Panc1 (cell line): ENCODE measurements at places on chromosomes 1 and 21. TPM values are rescaled to one million over a fixed set of nuclear protein-coding genes. Genes with fewer than 3 reads are reported as not detected.

ZNF593OS gene
- not detected for total RNA-seq

TP73 gene
- total RNA-seq = 4.7 TPM

NCAM2 gene
- 2.2 TPM for total RNA-seq

OR6N1 gene
- not detected for total RNA-seq

KRTAP21-2 gene
- total RNA-seq = not detected

TATDN3 gene
- total RNA-seq = 9.5 TPM

C1orf232 gene
- total RNA-seq = not detected

LRRC7 gene
- total RNA-seq = not detected

CGN gene
- 10.2 TPM for total RNA-seq

RASSF5 gene
- total RNA-seq = 1.6 TPM

HSD11B1 gene
- total RNA-seq = not detected

MYOM3 gene
- 0.05 TPM for total RNA-seq

TMEM200B gene
- 2.1 TPM for total RNA-seq

PPM1J gene
- 0.51 TPM for total RNA-seq

KPRP gene
- not detected for total RNA-seq

HOOK1 gene
- 0.57 TPM for total RNA-seq

PROK1 gene
- not detected for total RNA-seq

LCE6A gene
- total RNA-seq = not detected

KDF1 gene
- 3.2 TPM for total RNA-seq

SLAMF9 gene
- not detected for total RNA-seq

TTLL7 gene
- total RNA-seq = 31.4 TPM

RPE65 gene
- total RNA-seq = not detected

PTGFR gene
- not detected for total RNA-seq

GGPS1 gene
- 60.6 TPM for total RNA-seq

HAO2 gene
- total RNA-seq = not detected

CTSE gene
- total RNA-seq = not detected

BNIPL gene
- total RNA-seq = 0.46 TPM

TBCE gene
- 72.0 TPM for total RNA-seq

IVL gene
- not detected for total RNA-seq

LCK gene
- total RNA-seq = 0.57 TPM

PGLYRP4 gene
- total RNA-seq = not detected

MIB2 gene
- total RNA-seq = 74.5 TPM

ATP6V1G3 gene
- total RNA-seq = not detected

TMEM82 gene
- not detected for total RNA-seq

OTUD3 gene
- 14.1 TPM for total RNA-seq

U2AF1 gene
- total RNA-seq = 22.8 TPM

CRNN gene
- total RNA-seq = not detected
